NCI-H1105 (cell line): ENCODE measurements at places on chromosomes 1 and 21.

DNA sequence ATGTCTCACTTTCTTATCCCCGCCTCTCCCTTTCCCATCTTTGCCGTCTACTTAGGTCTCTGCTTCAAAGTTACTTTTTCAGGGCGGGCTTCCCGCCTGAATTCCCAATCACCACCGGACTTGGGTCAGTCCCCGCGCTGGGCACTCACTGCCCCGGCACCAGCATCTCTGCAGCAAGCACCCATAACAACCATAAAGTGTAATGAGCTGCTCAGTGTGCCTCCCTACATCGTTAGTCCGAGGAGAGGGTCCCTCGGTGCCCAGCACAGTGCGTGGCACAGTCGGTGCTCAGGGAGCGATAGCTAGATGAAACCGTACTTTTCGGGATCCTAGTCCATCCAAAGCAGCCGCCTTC is 633 bp upstream of the CTPS1 start:
- DNase-seq = no peak

DNA sequence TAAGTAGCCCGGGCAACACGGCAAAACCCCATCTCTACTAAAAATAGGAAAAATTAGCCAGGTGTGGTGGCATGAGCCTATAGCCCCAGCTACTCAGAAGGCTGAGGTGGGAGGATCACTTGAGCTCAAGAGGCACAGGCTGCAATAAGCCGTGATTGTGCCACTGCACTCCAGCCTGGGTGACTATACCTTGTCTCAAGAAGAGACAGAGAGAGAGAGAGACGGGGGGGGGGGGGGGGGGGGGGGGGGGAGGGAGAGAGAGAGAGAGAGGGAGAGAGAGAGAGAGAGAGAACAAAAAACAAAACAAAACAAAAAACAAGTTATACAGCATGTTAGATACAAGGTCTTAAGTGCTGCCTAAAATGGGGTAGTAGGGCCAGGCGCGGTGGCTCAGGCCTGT is 77.8 kb upstream of the ZNF281 start:
- DNase-seq = no peak

DNA sequence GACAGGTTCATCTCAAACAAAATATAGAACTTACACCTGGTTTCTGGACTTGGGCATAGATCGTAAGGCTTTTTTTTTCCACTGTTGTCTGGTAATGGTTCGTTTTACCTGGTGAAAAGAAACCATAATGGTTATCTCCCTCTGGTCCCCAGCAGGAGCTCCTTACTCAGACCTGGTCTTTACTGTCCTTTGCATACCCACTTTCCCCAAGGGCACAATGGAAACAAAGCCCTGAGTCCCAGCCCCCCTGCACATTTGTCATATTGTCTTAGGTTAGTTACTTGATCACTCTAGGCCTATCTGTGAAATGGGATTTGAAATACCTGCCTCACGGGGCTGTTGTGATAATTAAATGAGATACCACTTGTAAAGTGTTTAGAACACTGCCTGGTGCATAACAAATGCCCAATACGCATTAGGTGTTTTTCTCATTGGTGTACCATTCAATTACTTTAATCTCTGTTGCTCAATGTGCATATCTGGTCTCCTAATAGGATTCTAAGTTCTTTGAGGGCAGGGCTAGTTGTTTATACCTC is 27.0 kb downstream of the SLAMF1 start:
- no peak for DNase-seq

DNA sequence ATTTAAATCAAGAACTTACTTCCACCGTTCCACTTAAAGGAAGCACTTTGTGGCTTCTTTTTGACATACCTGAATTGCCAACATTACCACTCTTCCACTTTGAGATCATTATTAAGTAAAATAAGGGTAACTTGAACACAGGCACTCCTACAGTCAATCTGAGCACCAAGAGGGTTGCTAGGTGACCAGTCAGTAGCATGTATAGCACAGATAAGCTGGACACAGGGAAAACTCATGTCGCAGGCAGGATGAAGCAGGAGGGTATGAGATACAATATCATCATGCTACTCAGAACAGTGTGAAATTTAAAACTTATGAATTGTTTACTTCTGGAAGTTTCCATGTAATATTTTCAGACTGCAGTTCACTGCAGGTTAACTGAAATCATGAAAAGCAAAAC is 47.0 kb upstream of the RAP1GAP start:
- DNase-seq = no peak

DNA sequence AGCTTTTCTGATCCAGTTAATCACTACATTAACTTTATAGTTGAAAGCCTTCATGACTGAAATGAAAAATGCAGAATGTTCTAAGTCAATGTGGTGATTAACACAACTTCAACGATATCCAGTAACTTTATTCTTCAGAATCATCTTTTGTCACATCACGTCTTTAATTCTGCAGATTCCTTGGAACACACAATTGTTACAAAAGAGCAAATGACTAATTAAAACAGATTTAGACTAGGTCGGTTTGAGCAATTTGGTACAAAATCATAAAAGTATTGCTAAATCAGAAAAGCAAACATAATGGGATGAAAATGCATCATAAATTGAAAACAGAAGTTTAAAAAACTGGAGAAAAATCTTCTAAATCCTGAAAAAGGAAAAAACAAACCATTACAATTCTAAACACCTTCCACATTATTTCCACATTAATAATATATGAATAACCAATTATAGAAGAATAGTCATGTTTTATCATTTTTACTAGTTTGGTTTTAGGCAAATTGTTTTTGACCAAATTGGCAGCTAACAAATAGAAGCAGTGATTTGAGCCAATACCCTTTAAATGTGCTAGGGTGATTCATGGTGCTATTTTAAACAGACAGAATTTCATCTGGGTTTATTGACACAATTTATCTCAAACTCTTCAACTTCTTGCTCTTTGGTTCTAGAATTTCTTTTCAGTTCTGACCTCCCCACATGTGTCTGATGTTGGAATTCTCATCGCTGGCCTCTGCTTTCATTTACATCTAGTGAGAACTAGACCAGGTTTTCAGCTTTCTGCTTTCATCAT is 468.1 kb upstream of the PTBP2 start:
- DNase-seq = no peak

- peak; percentile 84 for DNase-seq
Measured at GRCh38 chr1:184930232-184930631, 44.1 kb downstream of the NIBAN1 start.

GRCh38 chr1:59159557-59160203 is 137.2 kb upstream of the FGGY start:
- no peak for DNase-seq

GRCh38 chr1:101135526-101135925 is 101.3 kb upstream of the S1PR1 start:
- no peak for DNase-seq

DNA sequence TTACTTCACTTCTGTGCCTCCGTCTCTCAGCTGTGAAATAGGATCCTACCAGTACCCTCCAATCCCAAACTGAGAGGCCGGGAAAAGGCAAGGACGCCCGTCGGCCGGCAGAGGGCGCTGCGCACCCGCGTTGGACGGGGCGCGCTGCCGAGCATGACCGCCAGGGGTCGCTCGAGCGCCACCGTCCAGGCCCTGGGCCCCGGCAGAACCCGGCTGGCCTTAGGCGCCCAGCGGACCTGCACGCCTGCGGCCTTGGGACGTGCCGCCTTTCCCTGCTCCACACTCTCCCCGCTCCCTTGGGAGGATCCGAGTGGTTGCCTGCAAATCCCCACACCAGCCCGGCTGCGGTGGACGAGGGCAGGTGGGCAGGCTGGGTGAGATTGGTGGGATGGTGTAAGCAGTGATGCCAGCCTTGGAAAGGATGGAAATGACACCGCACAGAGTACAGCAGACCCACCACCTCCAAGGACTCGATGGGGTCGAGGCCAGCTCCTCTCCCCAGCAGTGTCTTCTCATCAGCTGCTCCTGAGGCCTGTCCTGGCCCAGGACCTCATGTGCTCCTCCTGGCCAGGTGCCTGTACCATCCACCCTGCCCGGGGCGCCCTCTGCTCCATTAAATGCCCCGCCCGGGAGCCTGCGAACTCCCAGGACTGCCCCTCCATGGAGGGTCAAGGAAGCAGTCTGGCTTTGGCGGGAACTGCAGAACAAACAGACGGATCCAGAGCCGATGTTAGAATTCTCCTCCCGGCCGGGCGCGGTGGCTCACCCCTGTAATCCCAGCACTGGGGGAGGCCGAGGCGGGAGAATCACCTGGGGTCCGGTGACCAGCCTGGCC is 47.4 kb upstream of the LBR start:
- peak; percentile 60 for DNase-seq

- no peak for DNase-seq
Measured at GRCh38 chr1:7628273-7628672, 142.8 kb upstream of the VAMP3 start.

DNA sequence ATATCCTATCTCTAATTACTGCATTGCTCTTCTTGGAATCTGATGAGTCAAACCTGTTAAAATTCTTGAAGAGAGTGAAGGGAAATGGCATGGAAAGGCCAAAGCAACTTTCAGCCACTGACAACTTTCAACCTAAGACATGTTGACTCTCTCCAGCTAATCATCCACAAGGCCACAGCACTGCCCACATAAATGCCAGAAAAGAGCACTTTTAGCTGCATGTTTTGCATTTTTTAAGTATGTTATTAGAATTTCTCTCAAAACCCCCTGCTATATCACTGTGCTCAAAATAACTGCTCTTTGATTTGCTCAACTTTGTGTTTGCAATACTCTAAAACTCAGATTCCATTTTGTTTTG is 352.5 kb downstream of the ADGRL2 start:
- DNase-seq = no peak

- no peak for DNase-seq
Measured at GRCh38 chr1:82762829-82763532, 962.2 kb downstream of the ADGRL2 start.

DNA sequence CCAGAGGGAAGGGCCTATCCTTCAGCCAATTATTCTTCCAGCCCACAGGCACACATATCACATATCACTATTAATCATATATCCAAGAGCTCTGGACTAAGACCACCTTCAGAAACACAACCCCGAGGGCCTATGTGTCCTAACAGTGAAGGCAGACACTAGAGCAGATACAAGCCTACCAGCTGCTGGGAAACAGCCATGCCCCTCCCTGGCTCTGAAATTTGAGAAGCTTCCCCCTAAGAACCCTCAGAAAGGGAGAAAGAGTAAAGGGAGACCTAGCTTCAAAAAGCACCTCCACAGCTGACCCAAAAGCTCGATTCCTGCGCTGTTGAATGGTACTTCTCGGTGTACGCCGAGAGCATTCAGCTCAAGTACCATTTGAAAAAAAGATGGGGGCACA is 17.4 kb downstream of the CNN3 start:
- no peak for DNase-seq

GRCh38 chr1:236685917-236686814 is at the start of gene ACTN2:
TSS of gene ACTN2 (plus strand) at chr1:236686499. CDS start at chr1:236686674, 175 bp downstream.
- peak; percentile 38 for DNase-seq

DNA sequence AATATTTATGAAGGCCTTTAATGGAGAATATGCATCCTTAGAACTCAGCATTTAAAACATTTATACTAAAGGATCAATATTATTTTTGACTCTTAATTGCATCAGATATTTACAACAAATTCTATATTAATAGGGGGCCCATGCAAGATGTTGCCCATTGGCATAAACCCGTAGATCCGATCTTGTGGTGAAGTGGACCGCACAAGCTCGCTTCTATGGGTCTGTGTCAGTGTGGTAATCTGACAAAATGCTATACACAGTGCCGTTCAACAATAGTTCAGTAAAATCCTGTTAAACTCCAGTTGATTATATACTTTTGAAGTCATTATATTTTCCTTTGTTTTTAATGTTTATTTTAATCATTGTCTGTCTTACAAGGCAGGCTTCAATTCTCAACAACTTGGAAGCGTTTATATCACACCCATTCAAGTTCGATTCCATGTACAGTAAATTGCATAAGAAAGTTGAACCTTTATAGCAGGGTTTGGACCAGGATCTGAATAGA is 809.2 kb downstream of the USP25 start:
- no peak for DNase-seq

DNA sequence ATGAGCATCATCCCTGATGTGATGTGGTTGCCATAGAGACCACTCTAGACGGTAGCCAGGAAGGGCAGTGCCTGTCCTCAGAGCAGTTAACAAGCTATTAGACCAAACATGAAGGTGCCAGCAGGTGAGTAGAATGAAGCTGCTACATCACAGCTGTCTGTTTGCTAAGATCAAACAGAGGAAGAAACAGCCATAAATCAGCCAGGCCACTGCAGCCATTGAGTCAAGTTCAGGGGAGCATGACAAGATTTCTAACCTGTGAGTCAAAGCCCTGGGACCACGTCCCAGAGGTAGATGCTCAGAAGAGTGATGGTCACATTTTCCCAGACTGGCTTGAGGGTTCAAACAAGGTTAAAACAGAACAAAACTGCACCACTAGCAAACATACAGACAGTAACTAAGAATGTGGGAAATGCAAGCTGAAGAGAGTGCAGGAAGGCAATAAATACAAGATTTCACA is 450.6 kb upstream of the DAB1 start:
- DNase-seq = peak; percentile 39

- DNase-seq = no peak
Measured at GRCh38 chr1:205629751-205630150, 2.1 kb downstream of the ELK4 start.

GRCh38 chr1:145702826-145703225 is 4.3 kb downstream of the PDZK1 start:
- no peak for DNase-seq

GRCh38 chr1:203311368-203312301 is 6.3 kb downstream of the BTG2 start:
- DNase-seq = no peak

GRCh38 chr1:66752671-66753371 is 562 bp downstream of the DYNLT5 start:
- no peak for DNase-seq

DNA sequence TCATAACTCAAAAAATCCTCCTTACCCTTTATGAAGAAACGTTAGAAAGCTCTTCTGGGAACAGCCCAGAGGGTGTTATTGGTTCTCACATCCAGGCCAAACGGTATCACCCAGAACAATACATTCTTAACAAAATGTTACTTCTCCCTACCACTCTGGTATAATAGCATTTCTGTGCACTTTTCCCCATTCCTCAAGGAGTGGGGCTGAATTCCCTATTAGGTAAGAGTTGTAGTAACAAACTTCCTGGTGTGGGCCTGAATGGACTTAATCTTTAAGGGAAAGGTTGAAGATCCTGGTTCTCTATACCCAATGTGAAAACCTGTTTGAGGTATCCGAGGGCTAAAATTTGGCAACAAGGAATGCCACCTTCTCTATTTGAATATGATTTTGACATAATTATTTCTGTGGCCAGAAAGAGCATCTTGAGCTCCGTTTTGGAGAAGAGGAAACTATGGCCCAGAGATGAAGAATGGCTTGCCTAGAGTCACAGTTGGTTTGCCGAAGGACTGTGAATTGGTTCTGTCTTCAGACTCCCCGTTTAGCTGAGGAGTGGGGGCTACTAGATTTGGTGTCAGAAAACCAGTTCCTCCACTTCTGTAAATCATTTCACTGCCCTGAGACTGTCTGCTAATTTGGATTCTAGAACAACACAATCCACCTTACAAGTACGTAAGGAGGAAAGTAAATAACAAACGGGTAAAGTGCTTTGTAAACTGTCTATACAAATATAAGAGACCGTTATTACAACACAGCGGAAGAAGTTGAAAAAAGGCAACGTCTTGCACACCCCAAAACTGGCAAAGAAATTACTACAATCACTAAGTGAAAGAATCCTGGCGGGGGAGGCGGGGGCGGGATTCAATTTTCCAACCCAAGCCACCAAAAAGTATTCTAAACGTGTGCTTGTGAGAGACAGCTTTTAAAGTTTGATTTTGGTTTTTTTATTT is 2.3 kb downstream of the ANP32E start:
- no peak for DNase-seq
